ENCODE measurements at places on chromosomes 7 and 10. TPM values are rescaled to one million over a fixed set of nuclear protein-coding genes. Genes with fewer than 3 reads are reported as not detected.

DNA sequence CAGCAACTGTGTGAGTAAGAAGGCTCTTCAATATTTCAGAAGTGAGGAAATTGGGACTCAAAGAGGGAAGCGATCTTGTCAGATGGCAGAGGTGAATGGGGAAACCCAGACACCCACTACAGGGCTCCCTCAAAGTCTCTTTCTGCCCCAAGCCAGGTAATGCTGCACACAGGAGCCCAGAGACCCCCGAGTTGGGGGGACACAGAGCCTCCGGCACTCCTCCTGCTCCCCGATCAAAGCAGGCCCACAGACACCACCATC lies 139.4 kb downstream of the TNS3 start:
- no peak for DNase-seq

DNA sequence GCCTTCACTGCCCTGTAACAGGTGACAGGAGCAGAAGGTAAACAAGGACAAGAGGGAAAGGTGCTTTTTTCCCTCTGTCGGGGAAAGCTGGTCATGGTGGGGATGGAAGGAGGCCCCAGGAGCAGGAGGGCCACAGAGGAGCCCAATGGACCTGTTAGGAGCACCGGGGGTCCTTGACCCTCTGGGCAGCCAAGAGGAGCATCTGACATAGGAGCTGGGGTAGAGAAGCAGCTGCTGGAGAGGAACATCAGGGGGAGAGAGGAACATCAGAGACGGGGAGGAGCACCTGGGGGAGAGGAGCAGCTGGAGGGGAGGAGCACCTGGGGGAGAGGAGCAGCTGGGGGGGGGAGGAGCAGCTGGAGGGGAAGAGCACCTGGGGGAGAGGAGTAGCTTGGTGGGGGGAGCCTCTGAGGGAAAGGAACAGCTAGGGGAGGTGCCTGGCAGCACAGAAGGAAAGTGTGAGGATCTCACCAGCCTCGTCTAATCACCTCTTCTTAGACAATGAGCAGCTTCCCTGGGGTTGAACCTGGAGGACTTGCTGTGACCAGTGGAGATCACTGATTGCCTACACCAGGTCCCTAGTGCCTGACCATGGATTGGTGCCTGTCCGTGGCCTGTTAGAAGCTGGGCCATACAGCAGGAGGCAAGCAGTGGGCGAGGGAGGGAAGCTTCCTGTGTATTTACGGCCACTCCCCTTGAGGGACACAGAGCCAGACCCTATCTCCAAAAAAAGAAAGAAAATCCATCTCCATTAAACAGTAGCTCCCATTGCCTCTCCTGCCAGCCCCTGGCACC lies 37.6 kb downstream of the JAKMIP3 start:
- DNase-seq: no peak

GRCh38 chr10:24353319-24353718 lies 144.4 kb downstream of the KIAA1217 start:
- no peak for DNase-seq

DNA sequence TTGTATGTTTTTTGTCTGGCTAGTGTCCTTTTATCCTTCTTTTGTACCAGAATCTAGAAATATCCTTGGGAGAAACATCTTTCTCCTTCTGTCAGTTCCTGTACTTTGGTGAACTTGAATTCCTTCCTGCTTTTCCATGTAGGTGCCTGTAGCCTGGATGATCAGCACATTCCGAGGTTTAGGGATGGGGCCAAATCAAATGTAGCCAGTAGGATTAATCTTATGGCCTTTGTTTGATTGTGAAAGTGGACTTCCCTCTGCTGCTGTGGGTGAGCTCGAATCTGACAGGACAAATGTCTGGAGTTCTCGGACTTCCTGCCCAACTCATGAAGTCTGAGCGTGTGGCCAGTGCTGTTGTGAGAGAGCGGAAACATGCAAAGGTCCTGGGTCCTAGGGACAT lies 33.2 kb upstream of the NAMPT start:
- no peak for DNase-seq

DNA sequence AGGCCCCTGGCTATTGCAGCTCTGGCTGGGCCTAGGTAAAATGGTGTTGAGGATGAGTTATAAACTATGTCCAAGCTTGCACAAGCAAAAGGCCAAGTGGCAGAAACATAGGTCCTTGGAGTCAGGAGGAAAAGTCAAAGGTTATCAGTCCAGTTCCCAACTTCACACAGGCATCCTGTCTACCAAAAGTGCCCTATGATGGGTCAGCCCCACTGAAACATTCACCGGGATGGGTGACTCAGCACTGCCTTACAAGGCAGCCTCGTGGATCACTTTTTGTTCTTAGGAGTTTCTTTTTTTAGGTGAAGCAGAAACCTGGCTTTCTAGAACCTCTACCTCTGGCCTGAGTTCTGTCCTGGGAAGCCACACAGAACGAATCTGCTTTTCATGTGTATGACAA lies 158.8 kb upstream of the LYZL2 start:
- DNase-seq: no peak

GRCh38 chr7:124085179-124085578 lies 52.3 kb upstream of the TMEM229A start:
- DNase-seq: no peak

- DNase-seq: no peak
These were observed 533.4 kb upstream of the SEMA3D start for GRCh38 chr7:85719981-85720953.

DNA sequence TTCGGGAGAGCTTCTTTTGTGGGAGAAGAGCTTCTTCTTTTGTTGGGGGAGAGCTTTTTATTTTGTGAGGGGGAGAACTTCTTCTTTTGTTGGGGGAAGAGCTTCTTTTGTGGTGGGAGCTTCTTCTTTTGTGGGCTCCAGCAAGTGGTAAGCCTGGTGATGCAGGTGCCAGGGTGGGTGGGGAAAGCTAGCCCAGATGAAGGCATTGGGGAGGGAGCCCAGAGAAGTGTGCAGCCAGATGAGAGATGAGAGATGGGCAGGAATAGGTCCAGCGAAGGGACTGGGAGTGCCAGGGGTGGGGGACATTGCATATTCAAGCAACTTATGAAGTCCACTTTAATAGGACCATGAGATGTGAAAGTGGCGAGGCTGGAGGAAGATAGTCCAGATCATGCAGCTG lies 9.7 kb downstream of the ADRA2A start:
- DNase-seq: no peak

DNA sequence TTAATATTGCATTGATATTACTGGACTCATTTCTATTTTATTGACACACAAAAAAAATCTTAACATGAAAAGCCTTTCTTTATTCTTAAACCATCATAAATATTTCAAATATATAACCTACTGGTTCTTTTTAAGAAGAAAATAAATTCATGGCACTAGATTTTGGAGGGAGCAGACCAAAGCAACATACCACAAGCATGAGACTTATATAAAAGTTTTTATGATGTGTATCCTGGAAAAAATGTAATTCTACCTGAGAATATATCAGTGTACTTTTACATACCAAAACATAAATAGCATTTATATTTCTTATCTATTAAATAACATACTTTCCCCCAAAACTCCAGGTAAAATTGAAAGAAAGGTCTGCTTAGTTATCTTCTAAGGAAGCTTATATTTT lies 508.2 kb upstream of the SEMA3D start:
- no peak for DNase-seq

DNA sequence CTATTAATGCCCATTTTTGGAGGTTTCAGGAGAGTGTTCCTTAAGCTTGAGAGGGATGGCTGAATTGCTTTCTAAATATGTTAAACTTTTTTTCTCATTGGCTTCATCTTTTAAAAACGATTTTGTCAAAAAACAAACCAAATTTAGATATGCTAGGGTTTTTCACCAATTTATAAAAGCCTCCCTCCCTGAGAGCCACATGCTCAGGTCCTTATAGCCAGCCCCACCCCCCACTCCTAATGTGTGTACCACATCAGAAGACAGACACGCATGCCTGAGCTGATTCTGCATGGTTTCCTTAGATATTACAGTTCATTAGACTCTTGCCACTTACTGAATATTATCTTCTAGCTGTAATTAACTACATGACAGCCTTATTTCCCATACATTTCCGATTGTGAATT lies 2.0 kb downstream of the CUL1 start:
- DNase-seq: no peak

The TBX20 gene
- 83.9 TPM for total RNA-seq

The WNT8B gene
- not detected for total RNA-seq
